ENCODE measurements at places on chromosomes 4 and X. TPM values are rescaled to one million over a fixed set of nuclear protein-coding genes. Genes with fewer than 3 reads are reported as not detected.
A peak's percentile ranks its signal among the peaks of the same experiment; 100 is the strongest.

Gene HSD17B11
- 22.7 TPM for total RNA-seq

Gene GLUD2
- 7.8 TPM for total RNA-seq

Gene PABPC5
- 2.6 TPM for total RNA-seq

Gene HSFX3
- total RNA-seq, result not detected

- no peak overlapping the region for H3K27ac ChIP-seq
- peak overlapping the region; percentile 12 for H3K4me3 ChIP-seq
- peaks cover 21% of the 10 kb centered on the region for H3K27me3 ChIP-seq
- no peak for DNase-seq
- no peaks in the 10 kb centered on the region for H3K4me1 ChIP-seq
- no peaks in the 10 kb centered on the region for H3K36me3 ChIP-seq
These were observed 16.7 kb upstream of the FRAS1 start for GRCh38 chr4:78040431-78040830.

- no peak overlapping the region for H3K27ac ChIP-seq
- no peak overlapping the region for H3K4me3 ChIP-seq
- H3K36me3 ChIP-seq, result no peaks in the 10 kb centered on the region
- no peak for DNase-seq
These were observed 599.9 kb downstream of the IL15 start for GRCh38 chr4:142236268-142236667.

DNA sequence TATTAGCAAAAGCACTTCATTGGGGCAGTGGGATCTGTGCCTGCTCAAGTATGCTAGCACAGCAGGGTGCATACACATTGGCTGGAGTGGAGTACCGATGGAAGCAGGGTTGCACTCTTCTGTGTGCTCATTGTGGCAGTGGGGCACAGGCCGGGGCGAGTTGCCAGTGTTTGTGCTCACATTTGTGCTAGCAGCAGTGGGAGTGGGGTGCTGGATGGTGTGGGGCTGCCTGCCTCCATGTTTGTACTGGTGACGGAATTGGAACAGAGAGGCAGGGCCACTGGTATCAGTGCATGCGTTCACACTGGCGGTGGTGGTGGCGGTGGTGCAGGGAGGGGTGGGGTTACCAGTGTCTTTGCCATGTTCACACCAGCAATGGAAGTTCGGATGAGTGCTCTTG lies 138.0 kb downstream of the POU4F2 start:
- no peak overlapping the region for H3K4me3 ChIP-seq
- H3K4me1 ChIP-seq, result no peaks in the 10 kb centered on the region
- no peak overlapping the region for H3K27ac ChIP-seq
- DNase-seq, result no peak

DNA sequence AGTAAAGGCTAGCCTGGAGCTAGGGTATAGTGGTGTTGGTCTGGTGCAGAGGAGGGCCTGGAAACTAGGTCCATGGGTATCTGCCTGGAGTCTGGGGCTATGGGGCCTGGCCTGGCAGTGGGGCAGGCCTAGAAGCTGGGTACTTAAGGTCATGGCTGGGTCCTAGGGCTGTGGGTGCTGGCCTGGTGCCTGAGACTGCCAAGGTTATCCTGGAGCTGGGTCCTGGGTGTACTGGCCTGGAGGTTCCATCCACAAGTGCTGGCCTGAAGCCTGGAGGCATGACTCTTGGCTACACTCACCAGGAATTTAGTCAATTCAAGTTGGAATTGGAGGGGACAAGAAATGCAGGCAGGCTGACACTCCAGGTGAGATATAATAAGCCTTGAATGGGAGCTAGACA lies 108.4 kb upstream of the ZCCHC13 start:
- no peaks in the 10 kb centered on the region for H3K36me3 ChIP-seq
- H3K4me1 ChIP-seq, result no peaks in the 10 kb centered on the region
- no peak for DNase-seq
- no peak overlapping the region for H3K4me3 ChIP-seq
- H3K27me3 ChIP-seq, result no peaks in the 10 kb centered on the region

GRCh38 chr4:86300516-86300915 lies 59.3 kb downstream of the MAPK10 start:
- peaks cover 3% of the 10 kb centered on the region for H3K36me3 ChIP-seq
- no peaks in the 10 kb centered on the region for H3K4me1 ChIP-seq
- no peak overlapping the region for H3K27ac ChIP-seq
- no peak for DNase-seq

DNA sequence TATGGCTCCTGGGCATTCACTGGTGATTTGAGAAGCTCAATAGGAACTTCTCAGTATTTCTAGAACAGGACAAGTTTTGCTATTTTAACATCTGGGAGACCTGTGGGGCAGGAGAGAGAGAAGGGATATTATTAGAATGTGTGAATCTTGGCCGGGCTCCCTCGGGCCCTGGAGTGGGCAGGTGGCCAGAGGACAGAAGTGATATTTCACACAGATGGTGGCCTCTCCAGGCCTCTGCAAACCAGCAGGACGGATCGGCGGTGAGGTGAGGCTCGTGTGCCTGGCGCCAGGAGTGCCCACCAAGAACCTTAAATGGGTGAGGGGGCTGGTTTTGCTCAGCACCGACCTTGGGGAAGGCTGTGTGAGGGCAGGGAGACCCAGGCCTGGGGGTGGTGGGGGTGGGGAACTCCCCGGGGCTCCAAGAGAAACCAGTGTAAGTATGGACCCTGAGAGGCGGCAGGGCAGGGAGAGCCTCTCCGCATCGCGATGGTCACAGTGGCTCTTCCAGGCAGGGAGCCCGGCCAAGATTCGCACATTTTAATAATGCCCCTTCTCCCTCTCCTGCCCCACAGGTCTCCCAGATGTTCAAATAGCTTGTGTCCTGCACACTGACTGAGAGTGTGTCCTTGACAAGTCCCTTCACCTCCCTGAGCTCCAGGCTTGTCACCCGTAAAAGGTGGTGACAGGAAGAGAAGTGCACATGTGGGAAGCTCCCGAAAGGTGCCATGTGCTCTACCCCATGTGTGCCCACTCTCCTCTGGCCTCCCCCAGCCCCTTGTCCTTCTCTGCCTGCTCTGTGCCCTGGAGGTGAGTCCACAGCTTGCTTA lies 64.9 kb downstream of the SORCS2 start:
- H3K4me1 ChIP-seq, result no peaks in the 10 kb centered on the region
- no peaks in the 10 kb centered on the region for H3K27me3 ChIP-seq
- H3K36me3 ChIP-seq, result no peaks in the 10 kb centered on the region

DNA sequence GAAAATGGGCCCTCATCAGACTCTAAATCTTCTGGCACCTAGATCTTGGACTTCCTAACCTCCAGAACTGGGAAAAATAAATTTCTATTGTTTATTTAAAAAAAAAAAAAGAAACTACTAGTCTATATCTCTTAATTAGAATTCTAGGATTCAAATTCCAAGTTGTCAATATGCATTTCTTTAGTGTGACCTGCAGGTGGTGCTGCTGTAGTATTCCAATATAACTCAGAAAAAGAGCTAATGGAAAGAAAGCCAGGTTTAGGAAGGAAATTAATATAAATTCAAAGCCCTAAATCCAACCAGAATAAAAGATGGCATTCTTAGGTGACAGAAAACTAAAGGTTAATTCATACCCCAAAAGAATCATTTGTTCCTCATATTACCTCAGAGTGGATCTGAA lies 80.0 kb upstream of the NALF2 start:
- H3K36me3 ChIP-seq, result no peaks in the 10 kb centered on the region
- no peaks in the 10 kb centered on the region for H3K27me3 ChIP-seq
- no peaks in the 10 kb centered on the region for H3K4me1 ChIP-seq
- H3K4me3 ChIP-seq, result no peak overlapping the region
- H3K27ac ChIP-seq, result no peak overlapping the region
- DNase-seq, result peak; percentile 49

DNA sequence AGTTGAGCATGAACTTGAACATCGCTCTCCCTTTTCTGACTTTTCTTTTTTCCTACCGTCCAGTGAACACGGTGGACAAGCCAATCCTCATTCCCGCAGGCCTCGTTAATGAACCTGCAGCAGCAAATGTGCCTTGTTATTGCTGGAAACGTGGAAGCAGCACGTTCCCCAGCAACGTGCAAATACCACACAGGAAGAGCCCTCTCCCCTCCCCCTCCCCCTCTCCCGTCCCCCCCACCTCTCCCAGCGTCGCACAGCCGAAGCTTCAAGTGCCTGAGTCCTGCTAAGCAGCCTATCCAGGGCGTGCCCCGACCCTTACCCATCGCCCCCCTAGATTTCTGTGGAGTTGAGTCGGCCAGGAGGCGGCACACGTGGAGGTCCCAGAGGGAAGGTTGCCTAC lies 219.9 kb downstream of the BCOR start:
- no peaks in the 10 kb centered on the region for H3K27me3 ChIP-seq
- peak; percentile 65 for DNase-seq
- no peak overlapping the region for H3K27ac ChIP-seq
- no peaks in the 10 kb centered on the region for H3K36me3 ChIP-seq
- H3K4me1 ChIP-seq, result no peaks in the 10 kb centered on the region

- no peaks in the 10 kb centered on the region for H3K36me3 ChIP-seq
- no peaks in the 10 kb centered on the region for H3K4me1 ChIP-seq
- no peak for DNase-seq
These were observed 19.5 kb downstream of the EPGN start for GRCh38 chr4:74327762-74328161.

GRCh38 chr4:154822775-154823174 lies 41.7 kb downstream of the RBM46 start:
- no peaks in the 10 kb centered on the region for H3K27me3 ChIP-seq
- DNase-seq, result no peak
- no peaks in the 10 kb centered on the region for H3K4me1 ChIP-seq
- no peak overlapping the region for H3K4me3 ChIP-seq
- no peaks in the 10 kb centered on the region for H3K36me3 ChIP-seq
- no peak overlapping the region for H3K27ac ChIP-seq

DNA sequence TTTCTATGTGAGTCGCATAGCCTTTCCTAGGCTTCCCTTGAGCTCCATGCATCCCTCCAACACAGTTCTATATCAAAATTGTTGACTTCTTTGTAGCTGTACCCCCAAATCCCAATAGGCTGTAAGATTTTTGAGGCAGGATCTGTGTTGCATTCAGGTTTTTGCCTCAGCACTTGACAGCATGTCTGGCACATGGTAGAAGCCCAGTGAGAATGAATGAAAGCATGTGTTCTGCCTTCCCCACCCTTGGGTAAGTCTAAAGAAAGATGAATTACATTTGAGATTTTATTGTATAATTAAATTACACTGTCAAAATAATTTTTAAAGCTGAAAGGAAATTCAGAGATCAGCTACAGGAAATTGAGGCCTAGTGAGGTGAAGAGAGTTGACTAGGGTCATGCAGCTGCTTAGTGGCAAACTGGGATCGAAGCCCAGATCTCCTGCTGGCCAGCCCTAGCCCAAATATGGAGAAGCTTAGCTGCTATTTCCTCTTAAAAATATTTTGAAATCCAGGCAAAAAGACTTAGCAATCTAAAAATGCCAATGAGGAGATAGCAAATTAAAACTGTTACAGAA lies 122.5 kb downstream of the SPATA18 start:
- H3K36me3 ChIP-seq, result no peaks in the 10 kb centered on the region
- no peak overlapping the region for H3K27ac ChIP-seq
- DNase-seq, result no peak
- no peaks in the 10 kb centered on the region for H3K4me1 ChIP-seq
- H3K27me3 ChIP-seq, result no peaks in the 10 kb centered on the region

DNA sequence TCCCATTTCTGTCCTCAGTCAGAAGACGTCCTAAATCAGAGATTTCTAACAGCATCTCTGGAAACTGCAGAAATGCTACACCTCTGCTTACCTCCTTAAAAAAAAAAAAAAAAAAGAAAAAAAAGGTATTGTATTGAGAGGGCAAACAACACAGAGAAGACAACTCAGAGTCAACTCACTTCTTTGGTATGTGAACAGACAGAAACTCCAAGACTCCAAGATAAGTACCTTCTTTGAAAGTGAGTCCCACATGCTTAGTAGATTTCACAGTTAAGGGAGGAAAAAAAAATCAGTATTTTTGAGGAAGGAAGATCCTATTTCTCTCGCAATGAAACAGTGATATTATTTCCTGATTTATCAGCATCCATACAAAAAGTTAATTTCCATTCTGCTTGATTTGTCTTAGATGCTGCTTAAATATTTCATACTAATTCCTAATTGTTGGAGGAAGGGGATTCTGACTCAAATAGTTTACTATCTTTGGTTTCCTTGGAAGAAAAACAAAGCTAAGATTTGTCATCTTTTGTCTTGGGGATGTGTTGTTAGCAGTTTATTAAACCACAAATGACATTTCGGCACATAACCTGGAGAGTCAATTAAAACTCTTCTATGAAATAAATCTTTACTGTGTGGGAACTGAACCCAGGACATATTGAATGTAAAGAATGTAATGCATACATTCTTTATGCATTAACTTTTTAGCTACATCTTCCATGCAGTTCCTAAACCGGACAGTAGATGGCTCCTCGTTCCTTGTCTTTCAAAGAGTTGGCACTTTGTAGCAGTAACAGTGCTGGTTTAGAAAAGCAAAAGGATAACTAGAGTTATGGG lies 4.7 kb downstream of the RASGEF1B start:
- peak overlapping the region; percentile 32 for H3K4me3 ChIP-seq
- no peaks in the 10 kb centered on the region for H3K27me3 ChIP-seq
- H3K36me3 ChIP-seq, result no peaks in the 10 kb centered on the region
- peaks cover 2% of the 10 kb centered on the region for H3K4me1 ChIP-seq
- peak; percentile 90 for DNase-seq

DNA sequence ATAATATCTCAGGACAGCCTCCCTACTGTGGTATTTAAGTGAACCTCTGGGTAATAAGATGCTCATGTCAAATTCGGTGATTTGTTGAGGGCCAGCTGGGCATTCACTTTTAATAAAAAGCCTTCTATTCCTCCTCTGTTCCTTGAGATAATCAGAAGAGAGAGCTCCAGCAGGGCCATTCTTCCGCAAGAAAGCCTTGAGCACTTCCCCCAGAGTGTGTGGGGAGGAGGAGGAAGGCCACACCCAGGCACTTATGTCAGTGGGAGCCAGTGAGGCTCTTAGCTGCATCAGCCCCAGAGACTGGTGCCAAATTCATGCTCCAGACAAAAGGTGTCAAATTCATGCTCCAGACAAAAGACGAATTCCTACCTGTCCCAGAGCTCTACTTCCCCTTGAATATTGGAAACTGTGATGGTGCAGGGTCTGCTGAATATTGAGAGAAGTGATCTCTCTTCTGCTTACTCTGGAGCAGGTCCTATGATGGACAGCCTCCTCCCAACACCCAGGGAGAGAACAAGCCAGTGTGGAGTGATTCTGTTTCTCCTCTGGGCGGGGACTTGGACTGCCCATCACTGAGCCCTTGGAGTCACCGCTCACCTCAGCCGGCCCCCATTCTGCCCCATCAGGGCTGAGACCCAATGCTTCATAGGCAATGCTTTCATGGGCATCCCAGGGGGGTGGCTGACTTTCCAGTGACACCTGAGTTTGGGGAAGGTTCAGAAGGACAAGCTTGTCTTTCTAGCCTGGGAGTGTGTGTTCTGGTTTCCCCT lies 68.1 kb downstream of the FHDC1 start:
- no peaks in the 10 kb centered on the region for H3K27me3 ChIP-seq
- H3K27ac ChIP-seq, result no peak overlapping the region
- no peaks in the 10 kb centered on the region for H3K36me3 ChIP-seq
- peaks cover 6% of the 10 kb centered on the region for H3K4me1 ChIP-seq
- no peak for DNase-seq
- H3K4me3 ChIP-seq, result no peak overlapping the region

DNA sequence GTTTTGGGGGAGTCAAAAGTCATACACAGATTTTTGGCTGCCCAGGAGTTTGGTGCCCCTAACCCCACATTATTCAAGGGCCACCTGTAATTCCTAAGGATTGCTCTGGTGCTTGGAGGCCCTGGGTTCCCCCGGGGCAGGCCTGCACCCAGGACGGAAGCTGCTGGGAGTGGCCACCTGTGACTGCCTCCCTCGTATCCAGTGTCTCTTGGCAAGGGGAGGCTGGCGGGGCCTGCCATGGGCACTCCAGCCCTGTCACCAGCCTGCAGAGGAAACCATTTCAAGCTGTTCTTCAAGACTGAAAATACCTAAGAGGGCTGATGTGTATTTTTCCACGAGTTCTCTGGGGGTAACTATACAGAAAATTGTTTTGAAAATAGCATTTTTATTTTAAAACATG lies 24.5 kb upstream of the GPR78 start:
- no peak overlapping the region for H3K27ac ChIP-seq
- DNase-seq, result no peak
- peaks cover 20% of the 10 kb centered on the region for H3K4me1 ChIP-seq
- no peak overlapping the region for H3K4me3 ChIP-seq
- H3K36me3 ChIP-seq, result no peaks in the 10 kb centered on the region
